WTC11 (cell line): ENCODE measurements at places on chromosomes 1 and 21.

GRCh38 chr1:235287208-235287882, 40.6 kb downstream of the ARID4B start:
- no peak for DNase-seq

GRCh38 chr1:85448358-85448757, 16.6 kb downstream of the DDAH1 start:
- DNase-seq = no peak

DNA sequence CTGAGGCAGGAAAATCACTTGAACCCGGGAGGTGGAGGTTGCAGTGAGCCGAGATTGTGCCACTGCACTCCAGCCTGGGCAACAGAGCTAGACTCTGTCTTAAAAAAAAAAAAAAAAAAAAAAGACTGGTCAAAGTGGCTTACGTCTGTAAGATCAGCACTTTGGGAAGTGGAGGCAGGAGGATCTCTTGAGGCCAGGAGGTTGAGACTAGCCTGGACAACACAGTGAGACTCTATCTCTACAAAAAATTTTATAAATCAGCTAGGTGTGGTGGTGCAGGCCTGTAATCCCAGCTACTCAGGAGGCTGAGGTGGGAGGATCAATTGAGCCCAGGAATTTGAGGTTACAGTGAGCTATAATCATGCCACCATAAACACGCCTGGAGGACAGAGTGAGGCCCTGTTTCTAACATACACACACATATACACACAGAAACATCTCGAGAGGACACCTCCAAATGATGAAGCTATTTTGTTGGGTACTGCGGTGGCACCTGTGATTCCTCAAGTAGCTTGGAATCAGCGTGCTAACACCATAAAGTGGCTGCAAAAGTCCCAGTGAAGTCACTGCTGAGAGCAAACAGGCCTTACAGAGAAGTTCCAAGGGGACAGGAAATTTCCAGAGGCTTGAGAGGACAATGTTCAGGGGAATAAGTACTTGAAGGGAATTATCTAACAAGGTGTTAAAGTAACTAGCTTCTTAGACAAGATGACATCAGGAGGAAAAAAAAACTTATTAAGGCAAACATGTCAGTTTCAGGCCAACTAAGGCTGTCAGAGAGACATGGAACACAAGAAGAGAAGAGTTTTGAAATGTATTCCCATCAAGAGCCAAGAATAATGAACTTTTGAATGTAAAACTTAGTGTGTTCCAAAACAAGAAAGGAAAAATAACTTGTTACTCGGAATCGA, 1.3 kb downstream of the NADK start:
- no peak for DNase-seq

DNA sequence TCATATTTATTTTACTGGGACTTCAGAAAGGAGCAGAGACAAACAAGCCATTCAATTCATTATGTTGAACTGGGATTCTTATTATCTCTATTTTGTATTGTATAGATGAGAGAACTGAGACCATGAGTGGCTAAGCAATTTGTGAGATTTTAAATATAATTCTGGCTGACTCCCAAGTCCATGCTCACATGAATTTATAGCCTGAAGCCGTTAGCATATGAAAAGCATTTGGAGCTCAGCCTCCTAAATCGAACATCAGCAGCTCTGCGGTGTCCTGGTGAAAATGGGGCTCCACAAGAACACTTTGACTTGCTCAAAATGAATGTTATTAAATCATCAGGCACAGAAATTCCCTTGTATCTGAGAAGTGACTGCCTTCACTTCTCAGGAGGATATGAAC, 96.8 kb upstream of the DPT start:
- no peak for DNase-seq

DNA sequence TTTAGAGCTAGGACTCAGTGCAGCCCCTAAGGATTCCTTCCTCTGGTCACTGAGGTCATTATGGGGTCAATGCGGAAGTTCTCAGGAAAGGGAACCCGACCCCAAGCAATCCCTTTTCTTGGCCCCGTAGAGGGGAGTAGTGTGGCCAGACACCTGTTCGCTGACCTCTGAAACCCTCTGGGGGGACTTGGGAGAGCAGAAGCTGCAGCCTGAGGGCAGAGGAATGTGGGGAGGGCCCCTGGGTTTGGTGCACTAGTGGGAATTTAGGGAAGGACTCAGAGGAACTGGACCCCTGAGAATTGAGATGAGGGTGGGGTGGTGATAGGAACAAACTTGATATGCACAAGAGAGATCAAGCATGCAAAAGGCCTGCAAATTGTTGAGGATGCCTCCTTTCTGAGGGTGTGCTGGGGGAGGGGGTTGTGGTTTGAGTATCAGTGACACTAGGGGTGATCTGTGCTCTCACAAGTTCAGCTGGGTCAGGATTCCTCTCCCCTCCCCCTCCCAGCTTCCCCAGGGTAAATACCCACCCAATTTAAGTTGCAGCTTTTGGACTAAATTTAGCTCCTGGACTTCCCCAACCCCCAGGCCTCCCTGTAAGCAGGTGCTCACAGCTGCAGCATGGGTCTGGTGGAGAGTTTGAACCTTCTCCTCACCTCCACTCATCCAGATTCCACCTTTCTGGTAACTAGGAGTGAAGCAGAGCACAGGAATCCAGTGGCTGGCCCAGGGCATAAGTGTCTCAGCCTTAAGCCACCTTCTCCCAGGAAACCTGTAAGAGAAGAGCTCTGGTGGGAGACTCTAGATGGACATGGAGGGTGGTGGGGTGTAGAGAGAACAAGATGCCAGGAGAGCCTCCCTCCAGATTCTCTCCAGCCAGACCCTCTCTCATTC, 13.5 kb downstream of the ADAMTSL4 start:
- peak; percentile 44 for DNase-seq

- no peak for DNase-seq
Observed at GRCh38 chr21:38937844-38938243, 132.1 kb downstream of the ETS2 start.

GRCh38 chr1:44807364-44808062, 362 bp upstream of the DYNLT4 start:
- peak; percentile 77 for DNase-seq

GRCh38 chr1:93653656-93654055, 28.0 kb downstream of the BCAR3 start:
- DNase-seq = no peak

DNA sequence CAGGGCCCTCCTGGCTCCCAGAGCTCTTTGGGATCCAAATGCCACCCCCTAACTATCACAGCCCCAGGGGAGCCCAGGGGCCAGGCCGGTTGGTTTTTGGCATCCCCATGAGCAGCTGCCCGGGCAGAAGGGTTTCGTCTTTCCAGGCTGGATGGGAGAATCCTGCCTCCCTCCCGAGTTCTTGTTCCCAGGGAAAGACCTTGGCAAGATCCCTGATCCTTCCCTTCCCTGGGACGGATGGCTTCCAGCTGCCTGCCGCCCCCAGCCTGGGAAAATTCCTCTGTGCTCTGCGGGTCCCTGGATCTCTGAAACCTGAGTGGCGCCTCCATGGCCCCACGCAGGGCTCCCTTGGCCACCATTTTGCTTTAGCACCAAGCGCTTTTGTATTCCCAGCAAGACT, 55.6 kb downstream of the TAS1R2 start:
- no peak for DNase-seq

DNA sequence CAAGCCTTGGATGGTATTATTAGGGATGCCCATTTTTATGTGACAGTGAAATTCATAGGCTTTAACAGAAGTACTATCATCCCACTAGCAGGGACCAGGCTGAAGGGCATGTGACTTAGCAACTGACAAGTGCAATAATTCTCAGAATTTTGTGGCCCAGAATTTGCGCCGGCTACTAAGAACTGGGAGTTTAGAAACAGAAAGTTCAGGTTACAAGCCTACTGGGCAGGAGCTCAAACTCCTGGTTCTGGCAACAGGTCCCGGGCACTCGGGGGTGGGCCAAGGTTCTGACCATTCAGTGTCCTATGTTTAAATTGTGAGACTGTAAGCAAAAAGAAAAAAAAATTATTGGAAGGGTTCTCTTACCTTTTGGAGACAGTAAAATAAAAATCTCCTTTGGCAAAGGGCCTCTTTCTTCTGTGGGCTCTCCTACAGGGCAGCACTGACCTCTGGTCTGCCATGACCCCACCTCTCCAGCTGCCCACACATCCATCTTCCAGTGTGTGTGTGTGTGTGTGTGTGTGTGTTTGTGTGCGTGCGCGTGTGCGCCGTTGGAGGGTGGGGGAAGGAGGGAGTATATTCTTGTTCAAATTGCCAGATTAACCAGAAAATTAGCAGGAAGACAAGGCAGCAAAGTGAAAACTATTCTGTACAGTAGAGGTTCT, 26.1 kb downstream of the IRF2BP2 start:
- DNase-seq = no peak

DNA sequence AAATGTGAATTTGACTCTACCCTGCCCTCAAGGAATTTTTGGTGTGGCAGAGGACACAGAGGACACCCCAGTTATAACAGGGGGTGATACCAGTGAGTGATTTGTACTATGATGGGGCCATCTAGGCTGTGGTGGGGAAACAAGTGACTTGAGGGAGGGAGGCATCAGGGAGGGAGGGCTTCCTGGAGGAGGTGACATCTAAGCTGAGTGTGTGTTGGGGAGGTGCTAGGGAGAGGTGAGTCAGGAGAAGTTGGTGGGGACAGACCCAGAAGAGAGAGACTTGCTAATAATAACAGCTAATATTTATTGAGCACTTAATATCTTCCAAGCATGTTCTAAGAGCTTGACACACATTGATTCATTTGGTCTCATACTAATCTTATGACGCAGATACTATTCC, 19.9 kb upstream of the TTC4 start:
- no peak for DNase-seq

DNA sequence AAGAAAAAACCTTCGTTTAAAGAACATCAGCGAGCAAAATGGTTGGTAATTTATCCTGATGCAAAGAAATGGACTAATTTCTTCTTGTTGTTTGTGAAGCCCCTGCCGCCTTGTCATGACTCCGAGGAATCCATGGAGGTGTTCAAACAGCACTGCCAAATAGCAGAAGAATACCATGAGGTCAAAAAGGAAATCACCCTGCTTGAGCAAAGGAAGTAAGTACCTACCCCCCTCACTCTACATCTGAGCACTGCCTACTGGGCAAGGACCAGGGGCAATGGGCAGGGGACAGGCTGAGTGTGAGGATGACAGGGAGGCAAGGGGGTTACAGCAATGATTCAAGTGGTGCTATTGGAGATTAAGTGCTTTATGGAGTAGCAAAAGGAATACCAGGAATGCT, 29.4 kb downstream of the MAP3K7CL start:
- no peak for DNase-seq

DNA sequence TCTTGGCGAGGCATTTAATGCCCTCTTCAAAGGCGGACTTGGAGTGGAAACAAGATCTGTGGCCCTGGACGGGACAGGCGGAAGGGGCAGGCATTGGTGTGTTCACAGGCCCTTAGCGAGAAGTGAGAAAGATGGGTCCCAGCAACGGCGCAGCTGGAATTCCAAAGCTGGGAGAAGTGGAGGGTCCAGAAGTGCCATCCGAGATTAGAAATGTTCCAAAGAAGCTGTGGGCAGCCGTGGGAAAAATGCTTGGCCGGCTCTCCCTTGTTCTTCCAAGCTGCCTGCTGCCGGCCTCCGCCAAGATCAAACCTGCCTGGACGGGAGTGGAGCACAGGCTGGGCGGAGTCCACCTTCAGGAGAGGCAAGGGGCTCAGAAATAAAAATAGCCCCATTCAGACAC, 69.4 kb upstream of the ACTRT2 start:
- DNase-seq = no peak

- no peak for DNase-seq
Observed at GRCh38 chr1:211908453-211908852, 77.9 kb upstream of the LPGAT1 start.

DNA sequence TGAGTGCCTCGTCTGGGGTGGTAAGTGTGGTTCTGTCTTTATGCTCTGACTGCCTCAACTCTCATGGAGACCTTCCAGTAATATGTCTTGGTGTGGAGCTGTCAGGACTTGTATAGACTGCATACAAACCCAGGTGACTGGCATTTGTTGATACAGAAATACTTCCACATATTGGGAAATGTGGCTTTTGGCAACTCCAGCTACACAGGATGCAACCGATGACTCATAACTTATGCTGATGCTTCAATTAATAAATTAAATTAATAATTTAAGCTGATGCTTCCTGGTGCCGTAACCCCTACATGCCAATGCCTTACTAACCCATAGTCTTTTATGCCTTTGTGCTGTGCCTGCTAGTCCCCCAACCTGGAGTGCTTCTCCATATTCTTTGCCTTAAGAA, 72.3 kb upstream of the ARTN start:
- DNase-seq = no peak

- no peak for DNase-seq
Observed at GRCh38 chr1:202283379-202283844, 58.3 kb downstream of the UBE2T start.

GRCh38 chr1:207088701-207089626, at the start of gene C4BPB:
Gene C4BPB (plus strand): TSS chr1:207088860. CDS start chr1:207089532, 672 bp downstream.
- DNase-seq = no peak

GRCh38 chr1:84122780-84123382, 21.2 kb upstream of the PRKACB start:
- peak; percentile 25 for DNase-seq

DNA sequence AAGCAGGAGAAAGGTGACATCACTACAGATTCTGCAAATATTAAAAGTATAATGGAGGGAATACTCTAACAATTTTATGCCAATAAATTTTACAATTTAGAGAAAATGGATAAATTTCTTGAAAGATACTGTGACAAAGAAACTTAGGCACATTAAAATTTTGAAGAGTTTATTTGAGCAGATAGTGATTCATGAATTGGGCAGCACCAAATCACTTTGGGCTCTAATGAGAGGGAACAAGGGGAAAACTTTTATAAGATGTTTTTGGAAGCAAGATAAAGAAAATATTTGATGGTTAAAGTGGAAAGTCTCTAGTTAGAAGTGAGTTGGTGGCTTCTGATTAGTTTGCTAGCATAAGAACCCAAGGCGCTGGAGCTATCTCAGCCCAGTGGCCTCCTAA, 55.2 kb upstream of the FMN2 start:
- DNase-seq = no peak

DNA sequence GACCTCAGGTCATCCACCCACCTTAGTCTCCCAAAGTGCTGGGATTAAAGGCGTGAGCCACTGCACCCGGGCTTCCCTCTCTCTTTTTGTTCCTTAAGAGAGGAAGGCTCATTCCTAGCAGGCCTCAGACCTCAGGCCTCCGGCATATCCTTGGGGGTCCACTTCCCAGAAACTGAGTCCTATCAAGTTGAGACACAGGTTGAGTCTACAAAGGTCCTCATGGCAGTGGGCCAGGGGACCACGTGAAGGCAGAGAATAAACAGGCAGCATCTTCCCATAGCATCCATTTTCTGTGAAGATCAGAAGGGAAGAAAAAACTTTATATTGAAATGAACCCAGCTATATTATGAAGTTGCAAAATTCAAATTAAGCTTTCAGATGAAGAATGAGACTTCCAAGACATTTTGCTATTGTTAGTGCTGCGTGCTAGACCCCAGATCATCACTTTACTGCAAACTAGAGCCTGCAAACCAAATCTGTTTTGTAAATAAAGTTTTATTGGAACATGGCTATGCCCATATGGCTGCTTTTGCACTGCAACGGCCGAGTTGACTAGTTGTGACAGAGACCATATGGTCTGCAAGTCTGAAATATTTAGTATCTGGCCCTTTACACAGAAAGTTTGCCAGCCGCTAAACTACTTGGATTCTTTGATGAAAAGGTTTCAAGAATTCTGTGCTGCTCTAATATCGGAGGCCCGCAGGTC, 3.5 kb upstream of the CELA2A start:
- DNase-seq = no peak

GRCh38 chr1:19062258-19063029, 106.0 kb upstream of the IFFO2 start:
- no peak for DNase-seq
